Activated B cell treated with CpG ODN at 0.5 μM for 24 hours (primary cell): ENCODE measurements at places on chromosomes 5 and 9.

GRCh38 chr5:32615236-32615635, 29.9 kb downstream of the SUB1 start:
- no peak for DNase-seq

DNA sequence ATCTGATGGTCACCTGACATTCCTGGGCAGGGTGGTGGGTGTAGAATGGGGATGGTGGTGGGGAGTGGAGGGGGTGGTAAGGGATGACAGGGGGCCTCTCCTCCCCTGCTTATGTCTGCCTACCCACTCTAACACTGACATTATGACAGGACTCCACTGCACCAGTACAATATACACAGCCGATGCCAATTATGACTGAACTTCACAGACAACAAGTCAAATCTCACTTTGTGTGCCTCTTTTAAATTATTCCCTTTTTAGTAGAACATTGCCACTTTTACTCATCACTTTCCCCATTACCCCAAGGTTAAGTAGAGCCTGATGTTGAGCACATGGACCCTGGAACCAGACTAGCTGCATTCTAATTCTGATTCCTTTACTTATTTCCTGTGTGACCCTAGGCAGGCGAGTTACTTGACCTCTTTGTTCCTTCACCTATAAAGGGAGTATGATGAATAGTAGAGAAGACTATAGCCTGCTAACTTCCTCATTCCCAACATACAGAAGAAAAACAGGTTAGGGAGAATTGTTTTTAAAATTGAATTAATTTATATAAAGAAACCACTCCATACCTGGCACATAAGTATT, 464.7 kb downstream of the DMRT2 start:
- DNase-seq: no peak

- DNase-seq: no peak
Observed at GRCh38 chr5:125659316-125660023, 763.7 kb upstream of the GRAMD2B start.

GRCh38 chr9:127213859-127214258, 50.7 kb upstream of the GARNL3 start:
- no peak for DNase-seq

DNA sequence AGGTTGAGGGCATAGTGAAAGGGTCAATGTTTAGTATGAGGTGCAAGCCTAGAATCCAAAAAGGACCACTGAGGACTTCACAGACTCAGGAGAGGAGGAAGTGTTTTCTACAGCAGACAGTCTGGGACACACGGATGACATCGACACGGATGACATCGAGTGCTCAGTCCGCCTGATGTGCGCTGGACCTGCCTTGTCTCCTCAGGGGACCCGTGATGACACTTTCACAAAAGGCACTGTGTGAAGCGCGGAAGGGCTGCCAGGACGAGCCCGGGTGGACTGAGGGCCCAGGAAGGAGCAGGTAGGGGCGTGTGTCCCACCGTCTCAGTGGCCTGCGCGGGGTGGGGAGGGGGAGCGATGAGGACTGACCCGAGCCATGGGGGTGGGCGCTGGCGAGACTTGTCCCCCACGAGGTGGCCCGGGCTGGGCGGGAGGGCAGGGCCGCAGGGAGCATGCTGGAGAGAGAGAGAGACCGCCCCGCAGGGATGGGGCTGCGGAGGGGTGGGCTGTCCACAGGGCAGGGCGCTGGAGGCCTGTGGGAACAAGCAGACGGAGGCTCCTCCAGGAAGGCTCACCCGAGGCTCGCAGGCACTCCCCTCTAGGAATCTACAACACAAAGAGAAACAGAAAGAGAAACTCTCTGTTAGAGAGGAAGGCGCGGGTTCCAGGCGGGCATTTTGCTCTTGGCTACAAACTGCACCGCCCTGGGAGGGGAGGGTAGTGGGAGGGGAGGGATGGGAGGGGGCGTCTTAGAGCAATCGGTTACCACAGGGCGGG, 54.9 kb downstream of the USP20 start:
- DNase-seq: no peak
